CD4-positive, alpha-beta T cell (primary cell): ENCODE measurements at places on chromosomes 7 and 10.

DNA sequence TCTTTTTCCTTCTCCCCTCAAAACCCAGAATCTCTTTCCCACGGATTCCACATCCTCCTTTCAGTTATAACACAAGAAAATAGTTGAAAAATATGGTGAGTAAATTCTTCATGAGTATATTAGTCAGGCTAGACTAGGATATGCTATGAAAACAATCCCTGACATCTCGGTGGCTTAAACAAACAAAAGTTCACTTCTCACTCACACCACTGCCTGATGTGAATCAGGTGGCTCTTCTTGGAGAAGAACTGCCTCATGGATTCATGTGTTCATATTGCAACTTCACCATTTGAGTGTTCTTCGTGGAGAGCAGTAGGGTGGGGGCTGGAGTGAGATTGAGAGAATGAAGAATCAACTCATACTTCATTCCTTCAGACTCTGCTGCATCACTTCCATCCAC, 204.1 kb downstream of the PHF14 start:
- no peak for DNase-seq
- no peak overlapping the region for H3K4me3 ChIP-seq
- no peaks in the 10 kb centered on the region for H3K36me3 ChIP-seq
- H3K27me3 ChIP-seq: no peaks in the 10 kb centered on the region
- H3K27ac ChIP-seq: no peak overlapping the region

- H3K27me3 ChIP-seq: peaks cover 3% of the 10 kb centered on the region
- no peak overlapping the region for H3K27ac ChIP-seq
- no peak overlapping the region for H3K4me3 ChIP-seq
- no peak for DNase-seq
- no peaks in the 10 kb centered on the region for H3K4me1 ChIP-seq
Measured at GRCh38 chr7:156378806-156379205, 261.8 kb upstream of the RNF32 start.

DNA sequence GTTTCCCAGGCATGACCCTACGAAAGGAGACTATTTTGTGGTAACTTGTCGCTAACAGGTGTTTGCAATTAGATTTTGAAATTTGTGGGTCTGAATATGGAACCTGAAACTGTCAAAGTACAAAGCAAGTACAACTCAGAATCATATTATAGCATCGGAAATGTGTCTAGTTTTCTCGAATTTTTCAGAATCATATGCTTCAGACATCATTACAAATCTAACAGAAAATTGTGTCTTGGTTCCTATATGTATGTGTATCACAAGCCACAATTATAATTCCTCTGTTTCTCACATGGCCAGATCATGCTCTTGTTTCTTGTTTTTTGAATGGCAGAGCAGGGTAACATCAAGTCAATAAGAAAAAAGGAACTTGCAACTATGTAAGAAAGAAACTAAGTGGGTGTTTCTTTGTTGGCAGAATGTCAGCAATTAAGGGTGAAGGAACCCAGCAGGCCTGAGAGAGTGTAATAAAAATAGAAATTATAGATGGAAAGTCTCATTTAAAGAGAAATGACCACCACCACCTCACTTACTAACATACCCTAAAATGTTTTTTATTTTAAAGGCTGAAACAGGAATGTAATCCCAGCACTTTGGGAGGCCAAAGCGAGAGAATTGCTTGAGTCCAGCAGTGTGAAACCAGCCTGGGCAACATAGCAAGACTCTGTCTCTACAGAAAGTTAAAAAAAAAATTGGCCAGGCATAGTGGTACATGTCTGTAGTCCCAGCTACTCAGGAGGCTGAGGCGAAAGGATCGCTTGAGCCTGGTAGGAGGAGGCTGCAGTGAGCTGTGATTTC, 51.3 kb downstream of the PRTFDC1 start:
- H3K4me1 ChIP-seq: peaks cover 30% of the 10 kb centered on the region
- no peak for DNase-seq
- H3K36me3 ChIP-seq: no peaks in the 10 kb centered on the region
- no peak overlapping the region for H3K4me3 ChIP-seq
- H3K27me3 ChIP-seq: no peaks in the 10 kb centered on the region

- no peak overlapping the region for H3K27ac ChIP-seq
- H3K4me3 ChIP-seq: no peak overlapping the region
- H3K36me3 ChIP-seq: no peaks in the 10 kb centered on the region
- peaks cover 8% of the 10 kb centered on the region for H3K4me1 ChIP-seq
- DNase-seq: no peak
Measured at GRCh38 chr10:24926557-24926956, 25.8 kb downstream of the PRTFDC1 start.

- H3K36me3 ChIP-seq: no peaks in the 10 kb centered on the region
- no peaks in the 10 kb centered on the region for H3K4me1 ChIP-seq
- no peak for DNase-seq
- no peak overlapping the region for H3K27ac ChIP-seq
- no peak overlapping the region for H3K4me3 ChIP-seq
Measured at GRCh38 chr10:126058507-126058906, 162.1 kb downstream of the FANK1 start.

- peak overlapping the region; percentile 74 for H3K4me3 ChIP-seq
- no peaks in the 10 kb centered on the region for H3K36me3 ChIP-seq
- H3K27me3 ChIP-seq: no peaks in the 10 kb centered on the region
- peak; percentile 28 for DNase-seq
Measured at GRCh38 chr10:102119417-102120141, 589 bp downstream of the LDB1 start.

DNA sequence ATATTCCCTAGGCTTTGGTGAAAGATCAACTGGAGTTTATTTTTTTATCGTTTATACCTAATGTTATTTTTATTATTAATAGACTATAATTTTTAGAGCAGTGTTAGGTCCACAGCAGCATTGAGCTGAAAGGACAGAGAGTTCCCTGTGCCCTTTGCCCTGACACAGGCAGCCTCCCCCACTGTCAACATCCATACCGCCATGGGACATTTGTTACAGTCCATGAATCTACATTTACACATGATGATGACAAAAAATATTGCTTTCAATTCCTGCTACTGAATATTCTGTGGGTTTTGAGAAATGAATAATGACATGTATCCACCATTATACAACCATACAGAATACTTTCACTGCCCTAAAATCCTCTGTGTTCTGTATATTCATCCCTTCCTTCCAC, 1297.5 kb upstream of the SORCS1 start:
- H3K4me3 ChIP-seq: no peak overlapping the region
- no peak for DNase-seq
- no peak overlapping the region for H3K27ac ChIP-seq
- H3K36me3 ChIP-seq: no peaks in the 10 kb centered on the region
- no peaks in the 10 kb centered on the region for H3K4me1 ChIP-seq

DNA sequence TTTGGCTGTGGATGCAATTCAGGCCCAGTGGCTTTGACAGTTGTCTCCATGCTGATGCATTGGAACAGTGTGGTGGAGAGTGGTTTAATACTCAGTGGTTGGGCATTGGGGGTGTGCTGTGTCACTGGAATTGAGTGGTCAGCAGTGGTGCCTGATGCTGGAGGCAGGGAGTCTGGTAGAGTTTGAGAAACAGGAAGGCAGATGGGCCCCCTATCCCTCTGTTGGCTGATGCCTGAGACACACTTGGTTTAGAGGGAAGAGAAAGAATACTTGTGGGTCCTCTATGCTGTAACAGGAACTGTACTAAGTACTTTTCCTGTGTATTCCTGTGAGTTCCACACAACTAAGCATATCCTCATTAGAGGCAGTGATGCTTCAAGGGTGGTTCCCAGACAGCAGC, 55.4 kb downstream of the EEPD1 start:
- DNase-seq: no peak
- H3K36me3 ChIP-seq: no peaks in the 10 kb centered on the region
- H3K27me3 ChIP-seq: no peaks in the 10 kb centered on the region
- H3K4me1 ChIP-seq: peaks cover 49% of the 10 kb centered on the region
- H3K4me3 ChIP-seq: no peak overlapping the region

DNA sequence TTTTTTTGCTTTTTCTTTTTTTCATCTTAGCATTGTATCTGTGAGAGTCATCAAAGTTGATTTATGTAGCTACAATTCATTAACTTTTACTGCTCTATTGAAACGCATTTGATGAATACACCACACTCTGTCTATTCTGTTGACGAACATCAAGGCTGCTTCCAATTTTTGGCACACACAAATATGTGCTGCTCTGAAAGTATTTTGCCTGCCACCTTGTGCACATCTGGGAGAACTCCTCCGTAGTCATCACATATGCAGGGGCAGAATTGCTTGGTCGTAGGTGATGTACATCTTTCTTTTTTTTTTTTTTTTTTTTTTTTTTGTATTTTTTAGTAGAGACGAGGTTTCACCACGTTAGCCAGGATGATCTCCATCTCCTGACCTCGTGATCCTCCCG, 796.8 kb downstream of the KCNMA1 start:
- H3K4me1 ChIP-seq: no peaks in the 10 kb centered on the region
- H3K4me3 ChIP-seq: no peak overlapping the region
- no peaks in the 10 kb centered on the region for H3K27me3 ChIP-seq
- no peak overlapping the region for H3K27ac ChIP-seq
- DNase-seq: no peak

- DNase-seq: peak; percentile 29
- no peak overlapping the region for H3K4me3 ChIP-seq
- no peaks in the 10 kb centered on the region for H3K36me3 ChIP-seq
- no peaks in the 10 kb centered on the region for H3K4me1 ChIP-seq
Measured at GRCh38 chr7:18177815-18178660, 150.4 kb upstream of the PRPS1L1 start.

- no peak overlapping the region for H3K4me3 ChIP-seq
- no peaks in the 10 kb centered on the region for H3K27me3 ChIP-seq
- no peak overlapping the region for H3K27ac ChIP-seq
- no peaks in the 10 kb centered on the region for H3K36me3 ChIP-seq
- DNase-seq: no peak
- H3K4me1 ChIP-seq: no peaks in the 10 kb centered on the region
Measured at GRCh38 chr10:18400201-18400905, 251.0 kb downstream of the NSUN6 start.

GRCh38 chr10:7285522-7286322, 125.1 kb downstream of the SFMBT2 start:
- H3K27me3 ChIP-seq: no peaks in the 10 kb centered on the region
- H3K27ac ChIP-seq: no peak overlapping the region
- H3K36me3 ChIP-seq: peaks cover 16% of the 10 kb centered on the region
- no peak for DNase-seq
- no peak overlapping the region for H3K4me3 ChIP-seq
- H3K4me1 ChIP-seq: peaks cover 3% of the 10 kb centered on the region

DNA sequence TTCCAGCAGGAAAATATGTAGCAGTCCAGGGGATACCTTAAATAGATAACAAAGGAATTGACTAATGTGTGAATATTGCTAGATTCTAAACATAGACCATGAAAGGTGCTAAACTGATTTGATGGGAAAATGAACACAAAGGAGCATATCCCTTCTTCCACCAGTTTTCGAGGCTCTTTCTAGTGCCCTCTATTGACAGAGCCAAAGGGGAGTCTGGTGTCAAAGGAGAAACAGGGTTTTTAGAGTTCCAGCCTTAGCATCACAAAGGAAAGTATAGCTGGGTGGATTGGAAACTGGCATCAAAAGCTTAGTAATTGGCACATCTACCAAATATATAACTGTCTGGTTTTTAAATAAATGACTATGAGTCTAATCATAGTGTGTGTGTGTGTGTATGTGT, 636.8 kb downstream of the ETV1 start:
- H3K27ac ChIP-seq: no peak overlapping the region
- no peaks in the 10 kb centered on the region for H3K27me3 ChIP-seq
- no peaks in the 10 kb centered on the region for H3K36me3 ChIP-seq
- no peak for DNase-seq

DNA sequence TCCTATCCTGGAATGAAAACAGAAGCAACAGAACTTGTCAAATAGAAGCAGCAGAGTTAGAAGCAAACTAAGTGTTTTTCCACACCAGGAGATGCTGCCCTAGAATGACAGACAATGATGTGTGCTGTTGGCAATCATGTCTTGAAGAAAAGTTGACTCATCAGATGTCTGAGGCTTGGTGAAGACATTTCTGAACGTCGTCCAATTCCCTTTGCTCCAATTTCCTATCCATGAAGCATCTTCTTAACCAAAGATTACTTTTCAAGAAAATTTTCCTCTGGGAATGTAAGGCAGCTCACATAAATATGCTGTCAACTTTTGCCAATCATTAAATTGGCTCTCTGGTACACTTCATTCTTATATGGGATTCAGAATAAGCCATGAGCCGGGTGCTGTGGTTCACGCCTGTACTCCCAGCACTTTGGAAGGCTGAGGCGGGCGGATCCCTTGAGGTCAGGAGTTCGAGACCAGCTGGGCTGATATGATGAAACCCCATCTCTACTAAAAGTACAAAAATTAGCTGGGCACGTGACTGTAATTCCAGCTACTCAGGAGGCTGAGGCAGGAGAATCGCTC, 34.6 kb downstream of the MALSU1 start:
- no peaks in the 10 kb centered on the region for H3K27me3 ChIP-seq
- H3K27ac ChIP-seq: no peak overlapping the region
- H3K4me3 ChIP-seq: no peak overlapping the region
- no peaks in the 10 kb centered on the region for H3K4me1 ChIP-seq

DNA sequence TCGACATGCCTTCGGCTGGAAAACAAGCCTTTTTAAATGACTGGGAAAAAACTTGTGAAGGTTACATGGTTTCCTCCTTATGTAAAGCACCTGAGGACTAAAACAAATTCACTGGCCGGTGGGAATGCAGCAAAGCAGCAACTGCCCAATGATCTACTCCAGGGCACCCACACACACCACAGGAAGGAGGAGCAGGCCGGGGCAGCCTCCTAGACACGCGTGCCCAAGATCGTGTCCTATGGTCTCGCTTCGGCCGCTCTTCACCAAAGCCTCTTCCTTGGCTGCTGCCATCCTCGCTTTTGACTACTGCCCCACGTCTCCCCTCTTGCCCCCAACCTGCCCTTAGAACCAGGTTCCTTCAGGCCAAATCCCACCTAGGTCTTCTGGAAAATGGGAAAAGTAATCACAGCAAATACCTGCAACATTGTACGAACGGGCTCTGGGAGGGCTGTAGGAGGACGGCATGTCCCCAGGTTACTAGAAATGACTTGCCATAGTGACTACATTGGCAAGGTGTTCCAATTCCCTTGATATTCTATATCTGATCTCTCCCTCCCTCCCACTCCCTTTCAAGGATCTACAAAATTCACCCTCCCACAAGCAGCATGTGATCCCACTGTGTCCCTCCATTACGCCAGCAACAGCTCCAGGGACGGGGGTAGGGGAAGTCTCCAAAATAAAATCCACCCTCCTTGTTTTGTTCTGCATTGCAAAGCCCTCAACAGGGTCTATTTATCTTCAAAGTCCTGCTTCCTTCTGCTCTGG, 84.9 kb downstream of the RNF216 start:
- no peak for DNase-seq
- H3K27me3 ChIP-seq: no peaks in the 10 kb centered on the region
- H3K4me1 ChIP-seq: peaks cover 93% of the 10 kb centered on the region
- peaks cover 8% of the 10 kb centered on the region for H3K36me3 ChIP-seq
- peak overlapping the region; percentile 71 for H3K27ac ChIP-seq

- H3K27ac ChIP-seq: no peak overlapping the region
- DNase-seq: peak; percentile 79
- peaks cover 94% of the 10 kb centered on the region for H3K27me3 ChIP-seq
- H3K36me3 ChIP-seq: no peaks in the 10 kb centered on the region
Measured at GRCh38 chr7:27160546-27161213, 4.2 kb upstream of the HOXA7 start.
